ENCODE measurements at places on chromosomes 1 and 21.
A peak's percentile ranks its signal among the peaks of the same experiment; 100 is the strongest.

DNA sequence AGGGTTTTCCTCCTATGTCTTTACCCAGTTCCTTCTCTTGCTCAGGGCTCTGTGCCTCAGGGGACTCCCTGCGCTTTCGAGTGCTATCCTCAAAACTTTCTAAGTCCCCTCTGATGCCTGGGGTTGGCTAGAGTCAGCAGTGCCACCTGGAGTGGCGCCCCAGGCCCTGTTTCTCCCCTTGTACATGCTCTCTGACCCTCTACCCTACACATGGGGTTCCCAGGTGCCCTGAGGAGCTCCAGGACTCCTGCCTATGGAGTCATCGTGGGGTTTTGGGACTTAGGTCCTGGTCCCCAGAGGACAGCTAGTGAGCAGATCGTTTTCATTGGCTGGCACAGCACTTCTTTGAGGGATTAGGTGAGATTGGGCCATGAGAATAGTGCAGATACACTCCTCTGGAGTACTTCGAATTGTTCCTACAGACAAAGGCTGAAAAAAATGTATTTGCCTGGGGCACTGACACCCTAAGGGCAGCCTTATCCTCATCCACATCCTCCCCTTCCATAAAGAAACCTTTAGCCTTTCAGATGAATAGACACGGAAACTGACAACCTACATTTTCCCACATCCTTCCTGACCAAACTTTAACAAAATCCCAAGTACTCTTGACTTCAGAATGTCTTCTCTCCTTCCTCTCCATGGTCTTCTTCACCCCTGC lies 41.5 kb downstream of the LGR6 start:
- no peak for DNase-seq

GRCh38 chr1:242426271-242426905 lies 98.1 kb downstream of the PLD5 start:
- DNase-seq, result no peak

GRCh38 chr1:68938051-68938666 lies 441.3 kb upstream of the DEPDC1 start:
- no peak for DNase-seq

DNA sequence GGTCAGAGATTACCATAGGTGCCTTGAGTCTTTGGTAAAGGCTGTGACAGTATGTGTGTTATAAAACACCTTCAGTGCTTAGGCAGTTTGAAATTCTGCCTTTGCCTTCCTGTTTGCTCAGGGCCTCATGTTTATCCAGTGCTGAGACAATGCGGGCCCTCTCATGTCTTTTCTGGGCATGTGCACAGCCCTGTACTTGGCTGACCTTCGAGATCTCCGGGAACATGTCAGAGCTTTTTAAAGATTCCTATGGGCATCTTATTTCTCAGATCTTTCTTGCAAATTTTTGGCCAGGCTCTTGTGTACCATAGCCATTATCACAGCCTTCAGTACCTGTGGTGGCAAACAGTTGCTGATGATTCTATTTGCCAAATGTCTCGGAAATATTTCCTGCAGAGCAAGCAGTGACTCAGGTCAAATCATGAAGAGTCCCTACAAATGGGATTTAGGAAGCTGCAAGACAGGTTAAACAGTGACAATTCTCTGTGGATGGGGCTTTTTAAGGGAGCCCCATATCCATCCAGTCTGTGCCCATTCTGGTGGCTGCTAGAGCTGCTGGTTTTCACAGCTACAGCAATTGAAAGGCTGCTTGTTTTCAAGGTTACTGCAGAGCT lies 42.1 kb downstream of the HOOK1 start:
- DNase-seq, result no peak

DNA sequence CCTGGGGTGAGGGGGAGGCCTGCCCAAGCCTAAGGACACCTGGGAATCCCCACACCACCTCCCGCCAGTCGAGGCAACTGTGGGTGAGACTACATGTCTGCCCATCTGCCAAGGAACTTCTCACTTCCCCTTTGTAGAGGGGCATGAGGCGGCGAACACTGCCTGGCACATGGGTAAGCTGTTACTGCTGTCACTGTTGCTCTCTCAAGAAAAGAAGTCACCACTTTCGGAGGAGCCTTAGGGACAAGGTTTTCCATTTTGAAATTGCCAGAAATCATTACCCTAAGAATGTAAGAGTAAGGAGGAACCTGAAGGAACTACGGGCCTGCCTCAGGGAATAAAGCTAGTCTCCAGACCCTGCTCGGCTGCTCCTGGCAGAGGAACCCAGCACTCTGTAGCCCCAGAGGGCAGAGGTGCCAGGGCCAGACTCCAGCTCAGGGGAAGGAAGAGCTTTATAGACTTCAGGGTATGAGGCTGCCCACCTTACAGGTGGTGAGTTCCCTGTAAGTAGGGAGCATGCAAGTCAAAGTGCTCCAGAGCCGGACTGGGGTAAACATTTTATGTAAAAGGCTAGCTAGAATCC lies 23.3 kb downstream of the SLC2A1 start:
- peak; percentile 52 for DNase-seq

DNA sequence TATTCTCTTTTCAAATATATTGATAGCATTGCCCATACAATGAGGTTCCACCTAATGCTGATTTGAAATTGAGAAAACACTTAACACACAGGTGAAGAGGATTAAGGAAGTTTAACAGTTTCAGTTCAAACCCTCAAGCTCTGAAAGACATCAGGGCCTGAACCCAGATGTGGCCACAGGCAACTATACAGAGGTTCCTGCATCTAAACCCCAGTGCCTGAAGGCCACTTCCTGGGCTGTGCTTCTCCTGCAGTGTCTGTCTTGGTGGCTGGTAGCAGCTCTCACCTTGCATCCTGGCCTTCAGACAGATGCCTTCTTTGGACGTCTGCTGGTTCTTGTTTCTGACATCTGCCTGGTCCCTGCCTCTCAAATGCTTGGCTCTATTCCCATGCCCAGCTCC lies 25.1 kb upstream of the NGF start:
- DNase-seq, result no peak

DNA sequence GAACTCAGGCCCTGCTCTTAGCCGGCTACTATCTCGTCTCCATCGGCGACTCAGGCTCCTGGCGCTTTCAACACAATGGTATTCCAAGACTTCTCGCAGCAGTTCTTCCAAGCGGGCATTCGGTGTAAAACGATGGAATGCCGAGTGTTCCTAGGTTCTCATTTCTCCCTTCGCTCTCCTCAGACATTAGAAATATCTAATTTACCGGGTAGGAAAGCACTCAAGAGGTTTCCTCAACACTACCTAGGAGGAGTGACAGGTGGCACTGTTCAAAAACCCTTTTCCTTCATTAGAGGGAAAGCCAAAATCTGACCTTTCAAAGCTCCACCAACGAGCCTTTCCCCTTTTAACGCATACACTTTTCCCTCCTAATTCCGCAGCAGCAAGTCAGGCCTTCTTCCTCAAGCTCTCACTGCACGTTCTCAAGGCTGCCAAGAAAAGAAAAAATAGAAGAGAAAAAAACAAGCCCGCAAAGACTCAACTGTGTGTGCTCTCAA lies 601 bp downstream of the UBE2G2 start:
- peak; percentile 71 for DNase-seq

GRCh38 chr1:7629465-7630195 lies 141.5 kb upstream of the VAMP3 start:
- no peak for DNase-seq

DNA sequence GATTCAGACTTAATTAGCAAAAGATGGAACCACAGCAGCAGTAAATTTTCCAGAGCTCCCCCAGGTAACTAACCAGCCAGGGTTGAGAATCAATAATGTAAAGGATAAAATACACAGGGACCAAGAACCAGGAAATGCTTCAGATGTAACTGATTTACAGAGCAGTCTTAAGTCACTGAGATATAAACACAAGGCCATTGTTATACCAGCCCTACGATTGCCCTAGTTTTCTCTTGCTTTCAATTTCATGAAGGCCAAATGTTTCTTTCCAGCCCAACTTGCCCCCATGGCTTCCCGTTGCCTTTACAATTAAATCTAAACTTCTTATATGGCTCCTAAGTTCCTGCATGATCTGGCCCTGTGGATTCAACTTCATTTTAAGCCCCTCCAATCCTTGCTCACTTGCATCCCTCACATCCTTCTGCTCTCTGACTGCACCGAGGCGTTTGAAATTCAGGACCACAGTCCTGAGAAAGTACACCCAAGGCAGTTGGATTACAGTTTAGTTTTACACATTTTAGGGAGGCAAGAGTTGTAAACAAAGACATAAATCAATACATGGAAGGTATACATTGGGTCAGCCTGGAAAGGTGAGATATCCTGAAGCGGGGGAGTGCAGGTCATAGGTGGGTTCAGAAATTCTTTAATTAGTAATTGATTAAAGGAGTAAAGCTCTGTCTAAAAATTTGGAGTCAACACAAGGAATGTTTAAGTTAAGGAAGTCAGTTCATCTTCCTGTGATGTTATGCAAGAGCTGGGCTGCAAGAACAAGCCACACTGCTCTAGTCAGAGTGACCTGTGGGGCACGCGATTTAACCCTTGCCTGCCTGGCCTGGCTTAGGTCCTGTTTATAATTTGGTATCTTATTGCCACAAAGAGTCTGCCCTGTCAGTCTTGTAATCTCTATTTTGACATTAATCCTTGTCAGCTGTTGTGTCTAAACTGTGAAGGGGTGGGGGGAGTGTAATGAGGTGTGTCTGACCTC lies 69.9 kb upstream of the COG2 start:
- no peak for DNase-seq

DNA sequence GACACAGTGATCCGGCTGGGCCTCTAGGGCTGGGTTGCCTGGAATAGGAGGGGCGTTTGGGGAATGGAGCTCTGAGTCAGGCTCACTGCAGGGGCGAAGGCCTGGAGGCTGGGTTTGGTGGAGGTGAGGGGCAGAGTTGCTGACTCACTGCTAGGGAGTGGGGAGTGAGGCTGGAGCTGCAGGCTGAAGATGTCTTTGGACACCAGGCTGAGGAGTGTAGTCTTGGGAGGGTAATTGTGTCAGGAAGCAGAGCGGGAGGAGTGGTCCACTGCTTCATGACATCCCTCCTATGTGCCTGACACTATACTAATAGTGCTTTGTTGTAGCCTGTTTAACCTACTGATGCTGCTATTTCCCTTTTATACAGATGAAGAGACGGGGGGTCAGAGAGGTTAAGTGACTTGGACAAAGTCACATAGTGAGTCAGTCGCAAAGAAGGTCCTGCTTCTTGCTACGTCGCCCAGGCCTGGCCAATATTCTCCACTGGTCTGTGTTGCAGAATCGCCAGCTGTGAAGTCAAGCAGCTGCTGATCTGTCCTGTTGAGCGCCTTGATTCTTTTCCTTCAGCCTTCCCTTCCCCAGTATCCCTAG lies 13.6 kb downstream of the ACTL8 start:
- no peak for DNase-seq

DNA sequence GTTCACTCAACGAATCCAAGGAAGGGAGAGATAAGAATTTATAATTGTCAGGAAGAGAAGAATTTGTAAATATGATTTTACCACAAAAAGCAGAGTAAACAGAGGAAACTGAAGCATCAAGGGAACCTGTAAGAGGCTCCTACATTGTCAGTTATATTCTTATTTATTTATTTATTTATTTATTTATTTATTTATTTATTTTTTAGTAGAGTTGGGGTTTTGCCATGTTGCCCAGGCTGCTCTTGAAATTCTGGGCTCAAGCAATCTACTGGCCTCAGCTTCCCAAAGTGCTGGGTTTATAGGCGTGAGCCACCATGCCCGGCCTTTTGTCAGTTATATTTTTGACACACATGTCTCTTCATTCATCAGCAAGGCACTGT lies 47.1 kb downstream of the FCRL3 start:
- no peak for DNase-seq

- DNase-seq, result peak; percentile 94
Measured at GRCh38 chr1:155017041-155017945, 14.7 kb downstream of the ZBTB7B start.

DNA sequence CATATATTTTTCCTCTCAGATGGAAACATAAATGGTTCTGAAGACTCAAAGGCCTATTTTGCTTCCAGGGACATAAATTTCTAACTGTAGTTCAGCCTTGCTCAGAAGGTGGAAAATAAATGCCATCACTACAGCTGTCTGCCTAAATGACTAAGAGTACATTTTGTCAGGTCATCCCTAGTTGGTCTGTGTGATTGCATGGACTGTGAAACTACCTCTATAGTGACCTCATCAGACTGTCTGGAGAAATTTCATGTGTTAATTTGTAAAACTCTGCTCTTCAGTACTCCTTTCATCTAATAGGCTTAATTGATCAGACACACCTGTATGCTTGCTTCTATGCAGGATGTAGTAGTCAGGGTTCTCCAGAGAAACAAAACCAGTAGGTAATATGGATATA lies 886.9 kb downstream of the AMY1C start:
- peak; percentile 33 for DNase-seq

DNA sequence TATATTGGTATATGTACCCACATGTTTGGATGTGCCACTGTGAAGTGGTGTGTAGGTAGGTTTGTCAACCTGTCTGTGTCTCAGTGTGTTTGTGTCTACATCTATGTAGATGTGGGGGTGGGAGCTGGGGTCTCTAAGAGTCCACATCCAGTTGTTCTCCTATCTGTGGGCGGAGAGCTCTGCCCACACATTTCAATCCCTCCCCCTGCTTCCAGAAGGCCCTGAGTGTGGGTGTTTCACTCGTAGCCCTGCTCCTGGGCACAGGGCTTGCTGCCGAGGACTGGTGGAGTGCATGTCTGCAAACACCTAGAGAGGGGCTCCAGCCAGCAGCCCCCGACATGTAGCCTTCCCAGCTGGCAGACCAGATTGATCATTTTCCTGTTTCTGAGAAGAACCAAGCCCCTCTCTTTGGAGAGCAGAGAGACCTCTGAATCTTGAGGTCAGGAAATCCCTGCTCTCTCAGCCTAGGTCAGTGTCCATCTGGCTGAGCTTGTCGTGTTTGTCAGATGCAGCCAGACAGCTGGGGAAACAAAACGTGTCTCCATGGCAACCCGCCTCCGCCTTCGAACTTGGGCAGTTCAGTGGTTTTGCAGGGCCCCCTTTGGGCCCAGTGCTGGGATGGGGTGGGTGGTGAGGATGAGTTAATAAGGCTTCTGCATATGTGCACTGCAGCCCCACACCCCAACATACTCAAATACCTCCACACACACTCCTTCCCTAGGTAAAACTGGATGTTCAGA lies 31.2 kb upstream of the SYNC start:
- no peak for DNase-seq

DNA sequence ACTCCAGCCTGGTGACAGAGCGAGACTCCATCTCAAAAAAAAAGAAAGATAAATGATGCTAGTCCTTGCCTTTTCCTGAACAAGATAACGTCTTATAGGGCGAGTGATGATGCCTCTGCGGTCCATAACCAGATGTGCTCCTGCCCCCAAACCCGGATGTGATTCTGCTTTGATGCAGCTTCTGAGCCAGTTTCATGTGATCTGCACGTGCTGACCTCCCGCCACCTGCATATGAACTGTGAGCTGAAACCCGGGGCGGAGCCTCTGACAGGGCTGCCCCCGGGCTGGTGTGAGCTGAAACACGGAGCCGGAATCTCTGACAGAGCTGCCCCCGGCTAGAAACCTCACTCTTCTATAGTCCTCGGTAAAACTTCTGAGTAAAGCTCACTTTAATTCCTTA lies 1.3 kb downstream of the KRTAP12-4 start:
- DNase-seq, result peak; percentile 43

GRCh38 chr1:30724175-30724574 lies 790 bp upstream of the MATN1 start:
- no peak for DNase-seq

GRCh38 chr1:73205294-73205973 lies 923.1 kb upstream of the NEGR1 start:
- DNase-seq, result peak; percentile 11

GRCh38 chr1:45543581-45544417 lies 6.8 kb upstream of the AKR1A1 start:
- peak; percentile 62 for DNase-seq

- peak; percentile 44 for DNase-seq
Measured at GRCh38 chr1:215076322-215076721, 6.2 kb upstream of the KCNK2 start.

- DNase-seq, result peak; percentile 43
Measured at GRCh38 chr1:27528818-27529703, 39.1 kb upstream of the WASF2 start.

GRCh38 chr1:2948001-2948750 lies 73.1 kb upstream of the ACTRT2 start:
- no peak for DNase-seq
